ENCODE measurements at places on chromosomes 1 and 21.

DNA sequence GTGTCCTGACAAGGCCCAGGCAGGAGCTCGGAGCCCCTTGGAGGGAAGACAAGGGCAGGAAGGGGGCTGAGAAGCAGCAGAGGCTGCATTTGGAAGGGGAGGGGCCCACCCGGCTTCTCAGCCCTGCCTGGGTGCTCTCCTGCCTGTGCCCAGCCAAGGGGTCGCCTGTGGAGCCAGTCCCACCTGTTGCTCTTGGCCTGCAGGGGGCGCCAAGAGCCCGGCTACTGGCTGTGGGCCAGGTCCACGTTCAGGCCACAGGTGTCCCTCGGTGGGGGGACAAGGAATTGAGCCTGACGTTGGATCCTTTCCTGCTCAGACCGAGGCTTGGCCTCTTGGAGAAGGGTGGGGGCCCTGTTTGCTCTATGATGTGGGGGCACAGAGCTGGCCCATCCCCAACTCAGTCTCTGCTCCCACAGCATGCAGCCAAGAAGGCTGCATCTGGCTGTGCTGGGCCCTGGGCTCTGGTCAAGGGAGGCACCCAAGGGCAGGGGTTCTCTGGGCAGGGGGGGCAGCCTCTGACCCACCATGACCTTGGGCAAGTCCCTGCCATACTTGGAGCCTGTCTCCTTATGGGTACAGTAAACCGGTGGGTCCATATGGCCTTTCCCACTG lies 10.9 kb downstream of the WNT4 start:
- peak; percentile 7 for DNase-seq

- DNase-seq: no peak
Observed at GRCh38 chr21:37383086-37383485, 16.5 kb downstream of the DYRK1A start.

DNA sequence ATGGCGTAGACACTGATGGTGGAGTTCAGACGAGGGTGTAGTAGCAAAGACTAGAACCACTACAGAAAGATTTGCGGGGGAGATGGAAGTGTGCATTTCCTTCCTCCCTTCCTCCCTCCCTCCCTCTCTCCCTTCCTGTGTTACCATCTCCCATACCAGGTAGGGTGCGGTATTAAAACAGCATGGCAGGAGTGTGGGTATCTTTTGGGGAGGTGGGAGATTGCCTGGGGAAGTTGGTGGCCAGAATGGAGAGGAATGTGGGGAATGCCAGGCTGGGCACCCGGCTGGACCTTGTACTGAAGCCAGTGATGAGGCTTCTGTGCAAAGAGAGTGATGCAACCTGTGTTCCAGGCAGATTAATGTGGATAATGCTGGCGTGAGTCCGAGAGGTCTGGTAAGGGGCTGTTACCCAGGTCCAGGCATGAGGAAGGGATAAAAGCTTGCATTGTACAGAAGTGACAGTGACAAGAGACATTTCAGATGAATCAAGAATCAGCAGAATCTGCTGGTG lies 30.3 kb upstream of the PPP2R5A start:
- no peak for DNase-seq

GRCh38 chr1:196611873-196612272 lies 3.6 kb upstream of the KCNT2 start:
- DNase-seq: no peak

GRCh38 chr1:16614361-16615252 lies 1.2 kb upstream of the NBPF1 start:
- DNase-seq: no peak

GRCh38 chr1:167529829-167530474 lies 11.6 kb upstream of the CD247 start:
- DNase-seq: no peak

GRCh38 chr1:170664828-170665612 lies 1.1 kb downstream of the PRRX1 start:
- DNase-seq: no peak

DNA sequence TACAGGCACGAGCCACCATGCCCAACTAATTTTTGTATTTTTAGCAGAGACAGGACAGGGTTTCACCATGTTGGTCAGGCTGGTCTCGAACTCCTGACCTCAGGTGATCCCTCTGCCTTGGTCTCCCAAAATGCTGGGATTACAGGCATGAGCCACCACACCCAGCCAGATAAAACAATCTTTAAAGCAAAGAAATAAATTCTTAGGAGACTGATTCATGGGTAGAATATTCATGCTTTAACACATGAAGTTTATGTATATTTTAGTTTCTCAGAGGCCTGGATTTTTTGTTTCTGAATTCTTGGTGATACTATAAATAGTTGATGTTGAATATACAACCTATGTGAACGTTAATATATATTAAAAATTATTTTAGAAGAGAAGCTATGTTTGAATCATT lies 127.4 kb upstream of the KIAA1614 start:
- no peak for DNase-seq

- no peak for DNase-seq
Observed at GRCh38 chr1:886760-887159, 37.0 kb upstream of the SAMD11 start.
